AG10803 (cell line): ENCODE measurements at places on chromosomes 4 and X.

- peak; percentile 9 for DNase-seq
Observed at GRCh38 chr4:99264927-99265326, 25.9 kb downstream of the ADH1A start.

DNA sequence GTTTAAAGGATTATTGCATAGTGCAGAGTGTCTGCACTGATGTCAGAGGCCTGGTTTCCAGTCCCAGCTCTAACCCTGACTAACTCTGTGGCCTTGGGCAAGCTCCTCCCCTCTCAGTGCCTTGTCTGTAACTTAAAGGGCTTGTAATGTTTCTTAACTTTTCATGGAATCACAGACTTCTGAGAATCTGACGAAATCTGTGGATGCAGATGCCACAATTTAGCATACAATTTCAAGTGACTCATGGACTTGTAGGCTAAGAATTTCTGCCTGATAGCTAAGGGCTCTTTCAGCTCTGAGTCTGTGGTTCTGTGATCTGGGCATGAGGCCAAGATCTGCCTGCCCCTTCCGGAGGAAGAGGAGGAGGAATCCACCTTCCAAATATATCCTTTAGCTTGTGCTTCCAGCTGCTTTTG lies 236.9 kb downstream of the AR start:
- peak; percentile 98 for DNase-seq

GRCh38 chr4:7347981-7348380 lies 86.7 kb downstream of the PSAPL1 start:
- DNase-seq: peak; percentile 69

- DNase-seq: no peak
Observed at GRCh38 chr4:184476695-184477094, 2.3 kb upstream of the IRF2 start.

GRCh38 chr4:158172261-158173258 lies at the start of gene GASK1B:
GASK1B (minus strand) TSS chr4:158173025; CDS start chr4:158171375, 1,650 bp downstream.
- DNase-seq: peak; percentile 65

DNA sequence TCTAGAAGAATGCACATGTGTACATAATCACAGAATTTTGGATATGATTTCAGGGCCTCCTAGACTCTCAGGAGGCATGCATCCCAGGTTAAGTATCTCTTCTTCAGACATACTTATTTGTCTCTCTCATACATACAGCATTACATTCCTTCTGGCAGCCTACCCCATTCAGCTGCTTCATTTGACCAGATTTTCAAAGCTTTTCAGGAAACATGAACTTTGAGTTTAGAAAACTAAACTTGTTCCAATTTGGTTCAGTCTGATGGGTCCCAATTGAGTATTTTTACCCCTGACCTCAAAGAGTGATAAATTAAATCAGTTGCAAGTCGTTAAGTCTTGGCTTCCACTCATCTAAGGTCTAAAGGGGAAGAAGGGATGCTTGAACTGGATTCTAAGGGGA lies 330.9 kb downstream of the ARHGAP24 start:
- DNase-seq: no peak

DNA sequence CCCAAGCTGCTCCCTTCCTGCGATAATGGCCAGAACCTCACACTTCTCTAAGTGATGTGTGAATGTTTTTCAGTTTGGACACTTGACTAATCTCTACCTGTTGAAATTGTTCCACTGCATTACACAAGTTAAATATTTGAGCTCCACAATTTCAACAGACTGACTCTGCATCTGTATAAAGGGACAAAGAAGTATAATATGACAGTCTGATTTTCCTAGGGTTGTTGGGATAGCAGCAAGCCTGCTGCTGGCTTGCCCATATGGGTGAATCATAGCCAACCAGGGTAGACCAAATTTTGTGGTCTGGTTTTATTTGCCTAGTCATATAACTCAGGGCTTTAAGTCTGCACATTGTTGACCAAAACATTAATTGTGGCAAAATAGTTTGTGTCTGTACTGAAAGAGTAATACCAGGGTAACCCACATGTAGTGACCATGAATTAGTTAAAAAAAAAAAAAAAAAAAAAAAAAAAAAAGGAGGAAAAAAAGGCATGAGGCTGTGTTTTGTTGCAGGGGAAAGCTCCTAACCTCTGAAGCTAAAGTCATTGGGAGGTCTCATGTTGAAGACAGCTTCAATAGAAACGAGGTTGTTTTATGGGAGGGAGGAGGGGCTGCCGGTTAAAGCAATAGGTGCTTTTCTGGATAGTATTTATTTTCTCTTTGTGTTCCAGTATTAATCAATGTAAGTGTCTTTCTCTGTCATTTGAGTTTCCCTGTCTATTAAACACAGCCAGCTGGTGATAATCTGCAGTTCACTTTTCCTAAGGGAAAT lies 534.2 kb downstream of the RAB28 start:
- no peak for DNase-seq

DNA sequence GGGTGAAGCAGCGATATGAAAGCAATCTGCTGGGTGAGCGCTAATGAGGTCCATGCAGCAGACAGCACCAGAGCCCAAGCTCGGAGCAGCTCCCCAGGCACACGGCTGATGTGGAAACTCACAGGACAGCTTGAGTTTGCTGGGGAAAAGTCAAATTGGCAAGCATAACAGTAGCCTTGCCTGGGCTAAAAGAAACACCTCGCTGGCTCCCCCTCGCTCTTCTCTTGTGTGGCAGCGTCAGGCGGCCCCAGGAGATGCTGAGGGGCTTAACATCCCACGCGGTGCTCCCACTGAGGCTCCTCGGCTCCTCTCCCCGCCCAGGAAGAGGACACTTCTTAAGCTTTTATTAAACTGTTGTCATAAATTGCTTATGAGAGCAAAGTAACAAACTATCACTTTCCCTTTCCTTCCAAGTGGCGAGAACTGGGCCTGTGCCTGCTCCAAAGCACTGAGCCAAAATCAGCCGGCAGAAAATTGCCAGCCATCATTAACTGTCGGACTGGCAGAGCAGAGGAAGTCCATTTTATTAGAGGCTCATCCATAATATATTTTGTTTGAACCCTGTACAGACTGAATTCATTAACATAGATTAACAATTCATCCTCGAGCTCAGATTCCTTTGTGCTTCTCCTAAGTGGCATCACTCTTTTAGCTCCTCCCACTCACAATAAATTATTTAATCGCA lies 111.4 kb downstream of the TSPAN5 start:
- DNase-seq: peak; percentile 83

GRCh38 chr4:17063888-17064287 lies 165.4 kb upstream of the LDB2 start:
- peak; percentile 89 for DNase-seq

DNA sequence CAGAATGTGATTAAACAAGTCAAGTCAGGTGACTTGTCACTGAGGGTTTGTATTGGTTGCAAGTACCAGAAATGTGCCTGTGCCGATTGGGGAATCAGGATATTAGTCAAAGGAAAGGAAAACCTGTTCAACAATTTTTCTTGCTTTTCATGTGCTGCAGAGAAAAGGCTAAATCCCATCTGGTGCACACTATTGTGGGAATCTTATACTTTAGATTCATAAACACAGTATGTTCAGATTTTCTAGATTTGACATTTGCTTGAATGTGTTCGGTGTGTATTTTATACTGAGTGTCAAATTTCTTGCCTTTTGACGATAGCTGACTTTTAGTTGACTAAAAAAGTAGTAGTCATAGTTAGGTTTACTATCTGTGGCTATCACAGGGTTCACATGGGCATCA lies 37.6 kb downstream of the GAB1 start:
- no peak for DNase-seq

- DNase-seq: no peak
Observed at GRCh38 chrX:11375614-11376119, 82.5 kb downstream of the AMELX start.

DNA sequence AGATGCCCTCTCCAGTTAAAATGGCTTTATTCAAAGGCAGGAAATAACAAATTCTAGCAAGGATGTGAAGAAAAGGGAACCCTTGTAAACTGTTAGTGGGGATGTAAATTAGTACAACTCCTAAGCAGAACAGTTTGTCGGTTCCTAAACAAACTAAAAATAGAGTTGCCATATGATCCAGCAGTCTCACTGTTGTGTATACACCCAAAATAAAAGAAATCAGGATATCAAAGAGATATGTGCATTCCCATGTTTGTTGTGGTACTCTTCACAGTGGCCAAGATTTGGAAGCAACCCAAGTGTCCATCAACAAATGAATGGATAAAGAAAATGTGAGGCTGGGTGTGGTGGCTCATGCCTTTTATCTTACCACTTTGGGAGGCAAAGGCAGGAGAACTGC lies 36.1 kb downstream of the ADH7 start:
- DNase-seq: no peak

DNA sequence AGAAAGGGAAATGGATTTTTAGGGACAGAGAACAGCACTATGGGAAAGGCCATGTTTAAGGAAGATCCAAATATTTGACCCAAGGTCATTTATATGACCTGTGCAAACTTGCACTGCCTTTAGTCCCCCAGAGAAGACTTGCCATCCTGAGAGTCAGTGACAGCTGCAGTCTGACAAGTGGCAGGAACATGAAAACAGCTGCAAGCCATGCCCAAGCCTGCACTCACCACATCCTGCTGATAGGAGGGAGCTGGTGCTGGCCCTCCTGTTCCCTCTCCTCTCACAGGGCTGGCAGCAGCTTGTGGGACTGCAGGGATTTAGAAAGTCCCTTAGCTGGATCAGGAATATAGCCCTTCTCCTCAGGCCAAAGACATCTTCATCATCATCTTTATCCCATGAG lies 187.7 kb downstream of the RAP1GDS1 start:
- DNase-seq: no peak

DNA sequence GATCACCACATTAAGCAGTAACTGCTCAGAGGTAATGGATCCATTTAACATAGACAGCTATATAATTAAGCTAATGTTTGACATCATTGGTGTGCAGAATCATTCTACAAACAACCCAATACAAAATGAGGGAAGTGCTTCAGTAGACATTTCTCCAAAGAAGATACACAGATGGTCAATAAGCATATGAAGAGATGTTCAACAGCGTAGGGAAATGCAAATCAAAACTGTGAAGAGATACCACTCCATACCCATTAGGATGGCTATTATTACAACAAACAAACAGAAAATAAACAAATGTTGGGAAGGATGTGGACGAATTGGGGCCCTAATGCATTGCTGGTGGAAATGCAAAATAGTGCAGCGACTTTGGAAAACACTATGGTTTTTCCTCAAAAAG lies 294.6 kb downstream of the ANK2 start:
- no peak for DNase-seq

DNA sequence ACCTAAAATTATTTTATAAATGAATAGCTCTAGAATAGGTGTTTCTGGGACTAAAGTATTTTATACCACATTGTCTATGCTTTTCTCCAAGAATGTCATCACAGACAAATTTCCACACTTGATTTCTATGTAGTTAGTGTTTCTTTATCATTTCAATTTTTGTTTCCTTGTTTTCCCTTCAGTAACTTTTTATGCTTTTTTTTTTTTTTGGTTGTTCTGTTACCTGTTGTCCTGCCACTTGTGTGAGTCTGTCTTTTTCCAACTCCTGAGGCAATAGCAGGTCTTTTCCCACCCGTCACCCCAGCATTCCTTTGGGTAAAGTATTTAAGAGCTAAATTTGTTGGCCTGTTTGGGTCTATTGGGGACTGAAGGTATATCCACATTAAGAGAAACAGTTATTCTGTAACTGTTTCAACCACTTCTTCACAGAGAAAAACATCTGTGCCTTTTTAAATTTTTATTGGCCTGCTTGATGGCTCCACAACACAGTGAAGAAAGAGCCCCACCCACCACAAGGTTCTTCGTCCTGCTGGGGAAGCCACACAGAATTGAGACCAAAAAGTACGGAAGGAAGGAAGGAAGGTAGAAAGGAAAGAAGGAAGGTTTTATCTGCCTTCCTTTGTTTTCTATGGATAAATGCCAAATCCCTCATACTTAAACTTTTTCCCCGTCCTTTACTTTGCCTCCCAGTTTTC lies 17.7 kb upstream of the GPC3 start:
- no peak for DNase-seq

- no peak for DNase-seq
Observed at GRCh38 chr4:158847535-158847934, 78.7 kb downstream of the FNIP2 start.

DNA sequence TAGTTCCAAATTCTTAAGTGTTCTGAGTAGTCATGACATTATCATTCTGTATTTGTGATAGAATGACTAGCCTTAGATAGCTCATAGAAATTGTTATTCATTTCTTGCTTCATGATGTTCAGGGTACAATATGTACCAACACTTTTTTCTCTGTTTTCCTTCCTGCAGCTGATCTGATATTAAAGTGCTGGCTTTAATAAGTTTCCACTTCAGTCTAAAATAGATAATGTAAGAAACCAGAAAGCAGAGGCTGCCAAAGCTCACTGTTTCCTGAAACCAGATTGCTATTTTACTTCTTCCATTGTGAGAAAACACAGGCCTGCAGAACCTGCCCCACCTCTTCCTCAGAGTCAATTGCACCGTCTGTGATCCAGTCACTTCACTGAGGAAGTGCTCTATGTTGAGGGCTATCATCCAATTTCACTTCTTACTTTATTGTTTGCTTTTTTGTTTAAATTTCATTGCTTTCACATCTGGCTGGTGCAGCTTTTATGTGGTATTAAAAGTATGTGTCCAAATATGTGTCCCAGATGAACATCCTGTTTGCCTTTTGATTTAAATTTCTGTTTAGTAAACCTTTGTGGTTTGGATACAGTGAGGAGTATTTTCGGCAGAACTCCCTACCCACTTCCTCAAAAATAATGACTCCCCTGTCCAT lies 652.1 kb downstream of the ANKRD50 start:
- peak; percentile 85 for DNase-seq

DNA sequence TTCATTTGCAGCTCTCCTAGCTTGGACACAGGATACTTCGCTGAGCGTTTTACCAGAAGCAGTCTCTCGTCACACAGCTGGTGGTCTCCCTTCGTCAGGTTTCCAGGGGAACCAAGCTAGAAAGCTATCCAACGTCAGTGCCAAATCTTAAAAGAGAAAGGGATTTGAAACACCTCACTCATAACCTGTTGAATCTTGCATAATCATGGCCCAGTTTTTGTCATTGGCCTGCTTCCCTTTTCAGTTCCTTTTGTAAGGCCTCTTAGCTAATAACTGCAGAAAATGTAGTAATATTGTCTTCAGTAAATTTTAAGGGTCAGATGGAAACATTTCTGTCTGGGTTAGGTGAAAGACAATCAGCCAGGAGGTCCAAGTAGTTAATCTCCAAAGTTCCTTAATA lies 22.0 kb downstream of the RAB39B start:
- no peak for DNase-seq

GRCh38 chr4:15533817-15534216 lies 64.1 kb downstream of the CC2D2A start:
- no peak for DNase-seq

DNA sequence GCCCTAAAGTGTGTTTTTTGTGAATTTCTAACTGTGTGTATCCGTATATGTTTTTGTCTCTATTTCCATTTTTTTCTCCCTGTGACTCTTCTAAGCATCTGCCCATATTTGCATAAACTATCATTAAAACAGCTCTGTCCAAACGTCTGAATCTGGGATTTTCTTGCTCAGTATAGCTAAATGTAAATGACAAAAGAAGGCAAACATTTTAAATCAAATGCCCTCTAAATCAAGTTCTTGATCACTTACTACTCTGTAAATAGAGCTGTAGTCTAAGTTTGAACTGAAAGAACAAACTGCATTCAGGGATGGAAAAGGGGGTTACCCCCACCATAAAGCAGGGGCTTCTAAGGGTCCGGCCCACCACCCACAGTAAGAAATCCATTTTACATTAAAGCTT lies 432.0 kb upstream of the FAM241A start:
- DNase-seq: no peak
